T-cell (primary cell): ENCODE measurements at places on chromosomes 1 and 21. TPM values are rescaled to one million over a fixed set of nuclear protein-coding genes. Genes with fewer than 3 reads are reported as not detected.

DNA sequence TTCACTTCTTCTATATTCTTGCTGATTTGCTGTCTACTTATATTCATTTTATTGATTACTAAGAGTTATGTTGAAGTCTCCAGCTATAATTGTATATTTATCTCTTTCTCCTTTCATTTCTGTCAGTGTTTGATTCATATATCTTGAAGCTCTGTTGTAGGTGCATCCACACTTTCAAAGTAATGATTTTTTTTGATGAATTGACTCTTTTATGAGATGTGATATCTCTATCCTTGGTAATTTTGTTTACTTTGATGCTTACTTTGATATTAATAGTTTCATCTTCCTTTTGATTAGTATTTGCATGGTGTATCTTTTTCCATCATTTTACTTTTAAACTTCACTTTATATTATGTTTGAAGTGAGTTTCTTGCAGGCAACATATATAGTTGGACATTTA lies 110.8 kb downstream of the XPR1 start:
- no peak for DNase-seq

Gene PGBD2
- total RNA-seq, result 5.0 TPM

DNA sequence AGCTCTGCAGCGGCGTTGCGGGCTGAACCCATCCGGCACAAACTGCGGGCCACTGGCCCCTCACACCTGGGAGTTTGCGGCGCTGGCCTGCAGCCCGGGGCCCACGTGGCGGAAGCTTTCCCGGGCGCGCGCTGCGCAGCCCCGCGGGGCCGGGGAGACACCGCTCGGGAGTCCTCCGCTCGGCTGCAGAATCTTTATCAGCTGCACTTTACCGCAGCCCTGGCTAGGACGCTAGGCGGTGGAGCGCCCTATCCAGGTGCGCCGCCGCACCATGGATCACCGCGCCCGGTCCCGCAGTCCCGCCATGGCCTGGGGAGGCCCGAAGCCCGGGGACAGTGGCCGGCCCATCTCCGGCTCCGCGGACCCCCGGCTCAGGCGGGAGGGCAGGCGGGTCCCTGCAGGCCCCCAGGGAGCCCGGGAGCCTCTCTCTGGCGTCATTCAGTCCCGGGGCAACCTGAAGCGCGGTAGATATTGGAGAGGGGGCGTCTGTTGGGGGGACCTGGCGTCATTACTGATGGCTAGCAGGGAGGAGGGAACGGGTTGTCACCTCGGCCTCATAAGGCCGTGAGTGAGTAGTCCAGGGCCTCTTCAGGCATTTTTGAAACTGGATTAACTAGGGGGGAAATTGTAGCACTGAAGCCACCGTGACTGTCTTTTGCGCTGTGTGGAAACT lies 5.7 kb upstream of the OLIG2 start:
- DNase-seq, result no peak

GRCh38 chr1:24327891-24328290 lies 8.7 kb downstream of the GRHL3 start:
- DNase-seq, result no peak

DNA sequence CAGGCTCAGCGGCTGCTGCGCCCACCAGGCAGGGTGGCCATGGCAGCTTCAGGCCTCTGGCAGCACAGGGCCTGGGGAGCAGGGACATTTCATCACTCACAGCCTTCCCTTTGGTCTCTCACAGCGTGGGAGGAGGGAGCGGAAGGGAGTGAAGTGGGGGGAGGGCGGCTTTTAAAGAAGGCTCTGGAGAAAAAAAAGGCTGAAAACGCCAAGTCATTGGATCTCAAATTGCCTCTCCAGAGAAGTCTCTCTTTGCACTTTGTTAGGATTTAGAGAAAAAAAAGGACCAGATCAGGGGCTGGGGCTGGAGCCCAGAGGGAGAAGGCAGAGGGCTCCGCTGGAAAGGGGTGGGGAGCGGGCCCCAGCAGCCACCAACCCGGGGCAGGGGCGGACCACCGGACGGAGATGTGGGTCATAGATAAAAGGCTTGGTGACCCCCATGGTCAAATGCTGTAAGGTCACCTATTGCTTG lies 209.9 kb downstream of the GRIK3 start:
- DNase-seq, result no peak

- peak; percentile 19 for DNase-seq
These were observed 618 bp downstream of the CLCC1 start for GRCh38 chr1:108962681-108963051.

DNA sequence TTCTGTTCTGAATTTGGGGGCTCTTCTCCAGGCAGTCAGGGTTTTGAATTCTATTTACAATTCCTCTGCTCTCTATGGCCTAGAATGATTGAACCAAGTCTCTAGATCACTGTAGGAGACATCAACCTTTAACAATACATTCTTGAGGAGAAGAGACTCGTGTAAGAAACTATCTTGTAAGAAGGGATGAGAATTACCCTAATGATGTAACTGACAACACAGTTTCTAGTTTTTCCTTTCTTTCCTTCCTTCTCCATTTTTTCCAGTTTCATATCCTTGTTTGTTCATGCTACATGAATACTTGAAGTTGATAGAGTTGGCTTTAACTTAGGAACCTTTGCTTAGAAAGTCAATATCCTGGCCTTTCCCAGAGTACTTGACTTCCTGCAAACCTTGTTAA lies 1.3 kb upstream of the ATP1A1 start:
- DNase-seq, result no peak

GRCh38 chr1:176932114-176933104 lies 232.1 kb downstream of the ASTN1 start:
- no peak for DNase-seq

Gene KCNK1
- total RNA-seq, result 0.36 TPM

DNA sequence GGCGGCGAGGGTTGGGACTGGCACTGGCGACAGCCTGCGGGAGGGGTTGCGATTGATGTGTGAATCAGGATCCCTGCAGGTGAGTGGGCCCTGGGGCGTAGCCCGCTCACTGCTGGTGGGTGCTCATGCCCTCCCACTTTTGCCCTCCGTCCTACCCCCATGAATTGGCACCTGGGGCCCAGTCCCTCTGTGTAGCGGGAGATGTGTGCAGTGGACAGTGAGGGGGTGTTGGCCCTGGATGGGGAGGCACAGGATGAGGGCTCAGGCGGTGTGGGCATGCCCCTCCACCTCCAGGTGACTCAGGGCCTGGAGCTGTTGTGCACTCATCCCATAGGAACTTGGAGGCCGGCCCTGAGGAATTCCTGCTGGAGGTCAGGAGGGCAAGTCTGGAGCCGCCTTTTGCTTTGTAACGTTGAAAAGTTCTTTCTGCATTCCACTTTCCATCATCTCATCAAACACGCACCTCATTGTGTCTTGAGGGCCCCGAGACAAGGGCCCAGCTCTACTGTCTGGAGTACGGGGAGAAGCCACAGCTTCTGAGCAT lies 3.0 kb downstream of the PEAR1 start:
- no peak for DNase-seq

Gene OR10Z1
- total RNA-seq, result not detected
